Cardiac septum (tissue), 1 donor: ENCODE measurements at places on chromosomes 4 and X.

- DNase-seq: no peak
These were observed 182.2 kb upstream of the KCNIP4 start for GRCh38 chr4:22130741-22131140.

DNA sequence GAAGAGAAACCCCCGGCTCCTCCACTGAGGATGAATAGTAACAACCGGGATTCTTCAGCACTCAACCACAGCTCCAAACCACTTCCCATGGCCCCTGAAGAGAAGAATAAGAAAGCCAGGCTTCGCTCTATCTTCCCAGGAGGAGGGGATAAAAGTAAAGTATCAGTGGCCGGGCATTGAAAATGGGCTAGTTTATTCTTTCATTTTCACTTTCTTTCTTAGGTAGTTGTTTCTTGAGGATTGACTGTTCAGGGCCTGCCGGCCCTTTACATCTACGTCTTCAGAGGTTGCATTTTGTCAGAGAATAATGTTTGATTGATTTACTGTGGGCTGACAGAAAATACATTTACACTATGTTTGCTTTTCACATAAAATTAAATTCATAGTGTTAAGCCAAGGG lies 27.1 kb downstream of the PAK3 start:
- DNase-seq: no peak

DNA sequence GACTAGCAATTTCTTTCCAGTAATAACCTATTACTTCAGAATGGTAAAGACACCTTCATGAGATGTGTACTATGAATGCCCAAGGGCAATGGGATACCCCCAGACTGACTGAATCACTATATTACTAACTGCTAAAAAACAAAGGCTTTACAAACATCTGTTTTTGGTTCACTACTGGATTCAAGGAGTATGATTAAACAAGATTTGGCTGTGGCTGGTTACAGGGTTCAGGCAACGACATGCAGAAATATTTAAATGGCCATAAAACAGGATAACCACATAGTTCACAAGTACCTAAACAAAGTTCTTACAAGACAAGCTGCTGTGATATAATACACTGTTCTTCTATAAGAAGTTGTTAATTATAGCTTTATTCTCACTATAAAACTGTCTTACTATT lies 128.2 kb downstream of the FRYL start:
- no peak for DNase-seq

- no peak for DNase-seq
These were observed 363.3 kb downstream of the NAF1 start for GRCh38 chr4:162803378-162803777.

DNA sequence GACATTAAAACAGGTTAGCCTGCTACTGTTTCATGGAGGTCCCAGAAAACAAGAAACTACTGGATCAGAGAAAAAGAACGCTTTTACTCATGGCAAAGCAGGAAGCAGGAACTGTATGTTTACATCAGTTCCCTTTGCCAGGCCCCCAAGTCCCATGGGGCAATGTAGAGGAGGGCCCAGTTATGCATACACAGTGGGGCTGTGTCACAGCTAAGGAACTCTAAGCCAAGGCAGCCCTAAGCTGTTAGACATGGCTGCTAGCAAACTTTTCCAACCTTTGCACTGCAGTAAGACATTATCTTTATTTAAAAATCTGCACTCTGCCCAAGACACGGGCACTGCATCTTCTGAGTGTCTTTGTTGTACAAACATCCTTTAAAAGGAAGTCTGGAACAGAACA lies 975.8 kb downstream of the C4orf33 start:
- DNase-seq: no peak

GRCh38 chrX:129939986-129940385 lies 34.0 kb downstream of the UTP14A start:
- no peak for DNase-seq

DNA sequence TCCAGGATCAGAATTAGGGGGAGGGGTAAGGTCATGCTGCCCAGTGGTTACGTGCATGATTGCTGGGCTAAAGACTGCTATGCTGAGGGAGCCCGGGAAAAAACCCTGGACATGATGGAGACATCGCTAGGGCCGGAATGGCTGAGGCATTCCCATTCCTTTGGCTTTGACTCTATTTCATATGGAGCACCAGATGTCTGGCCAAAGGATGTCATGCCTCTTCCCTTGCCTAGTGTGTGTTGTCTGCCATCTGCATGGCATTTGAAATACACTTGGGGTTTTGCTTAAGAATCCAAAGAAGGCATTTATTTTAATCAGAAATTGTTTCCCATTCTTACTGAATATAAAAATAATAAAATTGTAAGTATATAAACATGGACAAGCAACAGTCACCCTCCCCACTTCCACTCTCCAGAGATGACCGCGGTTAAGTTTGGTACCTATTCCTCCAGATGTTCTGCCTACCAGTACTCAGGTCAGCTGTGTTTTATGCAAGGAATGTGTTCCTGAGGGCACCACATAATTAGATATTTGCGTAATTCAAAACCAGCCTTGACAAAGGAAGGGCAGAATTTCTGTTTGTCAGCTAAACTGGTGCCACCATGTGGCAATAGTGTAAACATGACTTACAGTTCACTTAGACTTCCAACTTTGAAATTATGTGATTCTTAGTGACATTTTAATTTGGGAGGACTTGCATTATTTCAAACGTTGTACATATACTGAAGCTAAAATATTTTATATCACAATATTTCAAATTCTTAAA lies 105.9 kb downstream of the CT47B1 start:
- DNase-seq: no peak

DNA sequence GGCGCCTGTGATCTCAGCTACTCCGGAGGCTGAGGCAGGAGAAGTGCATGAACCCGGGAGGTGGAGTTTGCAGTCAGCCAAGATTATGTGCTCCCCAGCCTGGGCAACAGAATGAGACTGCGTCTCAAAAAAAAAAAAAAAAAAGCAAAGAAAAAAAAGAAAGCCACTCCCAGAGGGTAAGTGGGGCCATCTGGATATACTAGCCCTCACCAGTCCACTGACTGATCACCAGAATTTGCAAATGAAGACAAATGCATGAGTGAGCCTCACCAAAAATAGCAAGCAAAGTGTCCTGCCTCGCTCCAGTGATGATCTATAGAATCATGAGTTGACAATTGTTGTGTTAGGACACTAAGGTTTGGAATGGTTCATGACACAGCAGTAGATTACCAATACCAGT lies 47.6 kb downstream of the ZFP42 start:
- DNase-seq: no peak

DNA sequence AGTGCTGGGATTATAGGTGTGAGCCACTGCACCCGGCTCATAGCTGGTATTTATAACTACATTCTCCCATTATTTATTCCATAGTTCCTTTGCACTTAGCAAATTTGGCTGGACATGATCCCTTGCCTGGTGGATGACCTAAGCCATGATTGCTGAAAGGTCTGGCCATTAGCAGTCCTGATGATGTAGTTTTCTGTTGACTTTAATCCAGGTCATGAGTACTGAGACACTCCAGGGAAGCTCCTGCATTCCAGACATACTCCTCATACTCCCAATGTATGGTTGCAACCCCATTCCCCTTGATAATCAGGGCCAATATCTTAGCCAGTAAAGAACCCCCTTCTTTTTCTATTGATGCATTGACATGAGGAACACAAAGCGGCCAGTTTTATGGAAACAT lies 24.4 kb upstream of the MGST2 start:
- no peak for DNase-seq

GRCh38 chrX:16578218-16578617 lies 71.7 kb upstream of the S100G start:
- no peak for DNase-seq

DNA sequence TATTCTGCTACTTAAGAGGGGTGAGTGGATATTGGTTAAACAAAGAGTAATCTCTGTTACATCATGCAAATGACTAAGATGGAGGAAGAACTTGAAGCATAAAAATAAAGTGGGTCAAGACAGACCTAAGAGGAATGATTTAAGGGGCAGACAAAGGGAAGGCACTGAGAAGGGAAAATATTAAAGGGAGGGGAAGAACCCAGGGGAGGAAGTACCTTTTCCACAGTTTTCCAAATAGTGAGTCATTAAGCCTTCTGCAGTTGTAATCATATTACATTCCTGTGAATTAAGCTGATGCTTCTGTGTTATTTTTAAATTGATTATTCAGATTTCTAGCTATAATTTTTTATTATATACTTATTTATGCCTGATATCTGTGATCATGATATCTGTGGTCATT lies 253.3 kb downstream of the CENPC start:
- no peak for DNase-seq

GRCh38 chr4:66804979-66805378 lies 740.3 kb downstream of the CENPC start:
- no peak for DNase-seq

DNA sequence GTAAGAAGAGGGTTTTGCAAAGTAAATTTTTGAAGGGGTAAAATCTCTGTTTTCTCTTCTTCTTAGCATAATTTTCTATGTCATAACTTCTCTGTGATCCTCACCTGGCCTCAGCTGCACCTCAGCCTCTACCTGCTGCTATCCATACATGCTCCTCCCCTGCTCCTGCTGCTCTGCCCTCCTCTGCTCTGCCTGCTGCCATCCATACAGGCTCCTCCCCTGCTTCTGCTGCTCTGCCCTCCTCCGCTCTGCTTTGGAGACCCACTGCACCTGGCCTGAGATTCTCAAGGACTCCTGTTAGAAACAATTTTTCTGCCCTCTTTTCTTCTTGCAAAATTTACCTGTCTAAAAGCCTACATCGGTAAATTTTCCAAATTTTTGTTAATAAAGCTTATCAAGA lies 388.6 kb upstream of the PITX2 start:
- no peak for DNase-seq

DNA sequence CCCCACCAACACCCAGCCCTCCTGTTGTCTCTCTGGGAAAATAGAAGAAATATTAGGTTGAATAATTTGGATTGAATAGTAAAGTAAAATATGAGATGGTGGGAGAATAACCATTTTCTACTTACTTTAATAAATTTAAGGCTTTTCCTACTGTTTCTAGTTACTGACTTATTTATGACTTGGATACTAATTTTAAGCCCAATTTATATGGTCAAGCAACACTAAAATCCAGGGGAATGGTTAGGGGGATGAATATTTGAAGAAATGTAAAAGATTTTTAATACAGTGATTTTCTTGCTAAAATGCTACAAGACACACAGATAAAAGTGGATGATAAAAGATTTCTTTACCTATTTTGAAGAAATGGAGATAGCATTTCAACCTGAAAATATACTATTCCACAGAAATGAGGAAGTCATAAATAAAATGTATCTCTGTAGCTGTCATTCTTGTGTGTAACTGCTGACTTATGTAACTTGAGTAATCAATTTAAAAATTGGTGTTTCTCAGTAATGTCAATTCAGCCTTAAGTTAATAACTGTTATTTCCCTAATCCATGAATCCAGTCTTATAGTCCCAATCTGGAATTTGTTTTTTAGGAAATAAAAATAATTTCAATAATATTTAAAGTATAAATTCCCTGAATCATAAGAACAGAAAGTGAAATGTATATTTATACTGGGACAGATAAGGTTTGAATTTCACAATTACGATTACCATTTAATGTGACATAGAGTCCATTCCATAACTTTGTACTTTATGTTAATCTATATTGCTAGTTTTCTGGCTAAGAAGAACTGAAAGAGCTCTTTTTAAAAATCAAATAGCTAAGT lies 24.3 kb upstream of the IL2 start:
- DNase-seq: no peak
